ENCODE measurements at places on chromosomes 5 and 9.

DNA sequence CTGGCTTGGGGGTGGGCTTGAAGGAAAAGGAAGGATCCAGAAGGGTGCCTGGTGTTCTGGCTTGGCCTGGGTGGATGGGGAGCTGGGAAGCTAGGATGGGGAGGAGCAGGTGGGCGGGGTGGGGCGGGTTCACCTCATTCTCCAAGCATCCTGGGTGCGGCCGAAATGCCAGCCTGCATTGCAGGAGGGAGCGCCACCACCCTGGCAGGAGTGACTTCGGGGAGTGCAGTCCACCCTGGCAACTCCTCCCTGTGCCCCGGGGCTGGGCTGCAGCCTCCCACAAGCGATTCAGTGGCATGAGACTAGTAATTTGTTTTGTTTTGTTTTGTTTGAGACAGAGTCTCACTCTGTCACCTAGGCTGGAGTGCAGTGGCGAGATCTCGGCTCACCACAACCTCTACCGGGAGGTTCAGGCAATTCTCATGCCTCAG, 5.5 kb downstream of the TTC16 start:
- DNase-seq: no peak

- no peak for DNase-seq
Observed at GRCh38 chr5:62030326-62030725, 275.7 kb upstream of the KIF2A start.

- DNase-seq: no peak
Observed at GRCh38 chr9:136952321-136952850, 313 bp downstream of the LCN12 start.

- DNase-seq: no peak
Observed at GRCh38 chr5:154493274-154493673, 15.2 kb upstream of the HAND1 start.

DNA sequence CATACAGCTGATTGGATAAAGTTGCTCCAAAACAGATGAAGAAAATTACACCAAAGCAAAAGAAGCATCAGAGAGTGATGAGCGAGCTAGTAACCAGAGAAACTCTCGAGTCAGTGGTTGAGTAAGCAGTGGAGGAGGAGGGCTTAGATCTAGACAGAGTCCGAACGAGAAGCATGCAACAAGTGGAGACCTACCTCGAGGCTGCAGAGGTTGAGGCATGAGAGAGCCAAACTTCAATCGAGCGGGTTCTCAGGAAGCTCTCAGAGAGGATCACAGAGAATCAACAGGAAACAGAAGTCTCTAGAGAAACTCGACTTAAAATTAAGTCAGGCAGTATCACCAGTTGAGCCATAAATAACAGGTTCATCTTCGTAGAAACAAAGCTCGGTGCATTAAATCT, 6.1 kb downstream of the RUSC2 start:
- DNase-seq: no peak

All from caudate nucleus (tissue), 63 donors.